ENCODE measurements at places on chromosomes 12 and 14.

- no peak for ATAC-seq
- H3K27ac ChIP-seq = no peak overlapping the region
- no peaks in the 10 kb centered on the region for H3K36me3 ChIP-seq
- H3K27me3 ChIP-seq = no peaks in the 10 kb centered on the region
- H3K4me1 ChIP-seq = no peaks in the 10 kb centered on the region
- no peak overlapping the region for H3K4me3 ChIP-seq
Observed at GRCh38 chr14:69451941-69452340, 32.6 kb upstream of the PLEKHD1 start.

GRCh38 chr12:25894759-25895158, 63.7 kb upstream of the RASSF8 start:
- H3K4me1 ChIP-seq = no peaks in the 10 kb centered on the region
- no peak for ATAC-seq
- no peaks in the 10 kb centered on the region for H3K27me3 ChIP-seq
- H3K4me3 ChIP-seq = no peak overlapping the region
- no peaks in the 10 kb centered on the region for H3K36me3 ChIP-seq

- H3K27me3 ChIP-seq = no peaks in the 10 kb centered on the region
- H3K36me3 ChIP-seq = no peaks in the 10 kb centered on the region
- H3K27ac ChIP-seq = peak overlapping the region; percentile 60
- no peak overlapping the region for H3K4me3 ChIP-seq
- ATAC-seq = no peak
- H3K4me1 ChIP-seq = peaks cover 12% of the 10 kb centered on the region
Observed at GRCh38 chr12:88566430-88566829, 13.8 kb downstream of the KITLG start.

GRCh38 chr12:122870163-122870842, 25.6 kb downstream of the VPS37B start:
- H3K27me3 ChIP-seq = no peaks in the 10 kb centered on the region
- H3K36me3 ChIP-seq = no peaks in the 10 kb centered on the region
- no peak for ATAC-seq
- H3K4me1 ChIP-seq = peaks cover 94% of the 10 kb centered on the region
- peak overlapping the region; percentile 86 for H3K27ac ChIP-seq

Measured in gastroesophageal sphincter (tissue), 4 donors.